Subcutaneous preadipocyte (primary cell): ENCODE measurements at places on chromosomes 16 and 17. TPM values are rescaled to one million over a fixed set of nuclear protein-coding genes. Genes with fewer than 3 reads are reported as not detected.

Gene ABCC12
- under 0.01 TPM in 2 replicates for total RNA-seq

Gene CAMKK1
- 9.9 and 11.3 TPM in 2 replicates for total RNA-seq

Gene CLEC3A
- total RNA-seq, result not detected in 2 replicates

Gene C16orf96
- not detected in 2 replicates for total RNA-seq

Gene KRTAP4-8
- total RNA-seq, result not detected in 2 replicates

Gene NPIPA1
- 27.2 and 41.6 TPM in 2 replicates for total RNA-seq

Gene CRISPLD2
- total RNA-seq, result 6.5 and 54.4 TPM in 2 replicates
